Activated naive CD4-positive, alpha-beta T cell treated with anti-CD3 and anti-CD28 coated beads, Interleukin-2, amount 10 ng/mL, durations not matched to agents 5 hours and 36 hours (primary cell): ENCODE measurements at places on chromosomes 7 and 10. TPM values are rescaled to one million over a fixed set of nuclear protein-coding genes. Genes with fewer than 3 reads are reported as not detected.

Gene ADCYAP1R1
- not detected for total RNA-seq

Gene LRWD1
- total RNA-seq: 15.8 TPM

Gene KCNIP2
- 4.5 TPM for total RNA-seq

Gene LIPF
- not detected for total RNA-seq

Gene VWC2
- not detected for total RNA-seq

Gene UTF1
- not detected for total RNA-seq

Gene PON1
- not detected for total RNA-seq

Gene APBB1IP
- 74.9 TPM for total RNA-seq

Gene ZNF212
- total RNA-seq: 13.0 TPM

Gene CYP3A4
- not detected for total RNA-seq
